ENCODE measurements at places on chromosomes 6 and 20.

DNA sequence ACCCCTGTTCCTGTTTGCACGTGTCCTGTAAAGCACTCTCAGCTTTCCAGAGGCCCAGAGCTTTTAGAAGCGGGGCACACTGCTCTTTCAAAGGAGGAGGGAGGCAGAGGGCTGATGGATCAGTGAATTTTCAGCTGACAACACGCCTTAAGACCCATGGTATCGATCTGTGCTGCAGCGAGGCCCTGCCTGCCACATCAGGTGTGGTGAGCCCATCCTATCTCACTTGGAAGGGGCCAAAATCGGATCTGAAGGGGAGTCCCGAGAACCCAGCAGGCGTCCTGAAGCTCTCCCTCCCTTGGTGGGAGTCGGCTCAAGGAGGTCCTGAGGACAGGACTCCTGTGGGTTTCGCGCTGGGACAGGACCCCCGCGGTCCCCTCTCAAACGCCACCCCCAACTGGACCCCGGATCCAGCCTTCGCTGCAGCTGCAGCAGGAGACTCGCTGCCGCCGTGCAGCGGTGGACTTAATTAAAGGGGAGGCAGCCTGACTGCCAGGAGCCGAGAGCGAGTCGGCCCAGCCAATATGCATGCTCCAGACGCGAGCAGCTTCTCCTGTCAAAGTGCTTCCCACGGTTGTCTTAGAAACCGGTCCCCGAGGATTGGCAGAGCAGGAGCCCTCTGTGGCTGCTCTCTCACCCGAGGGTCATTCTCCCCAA lies 580.0 kb upstream of the ZNF337 start:
- DNase-seq = no peak

- DNase-seq = no peak
Measured at GRCh38 chr6:99818161-99818560, 175.9 kb downstream of the MCHR2 start.

GRCh38 chr6:21263531-21264287 lies 329.8 kb upstream of the SOX4 start:
- no peak for DNase-seq

- no peak for DNase-seq
Measured at GRCh38 chr6:113969888-113970804, 802 bp downstream of the HDAC2 start.

- no peak for DNase-seq
Measured at GRCh38 chr6:149451376-149452036, 33.3 kb downstream of the ZC3H12D start.

- no peak for DNase-seq
Measured at GRCh38 chr20:57837208-57838035, 127.6 kb upstream of the PMEPA1 start.

- no peak for DNase-seq
Measured at GRCh38 chr6:754202-754601, 61.3 kb upstream of the EXOC2 start.

- no peak for DNase-seq
Measured at GRCh38 chr6:83472767-83473166, 39.6 kb upstream of the PRSS35 start.

Data from D721Med (cell line).